ENCODE measurements at places on chromosomes 6 and 20.
A peak's percentile ranks its signal among the peaks of the same experiment; 100 is the strongest.

DNA sequence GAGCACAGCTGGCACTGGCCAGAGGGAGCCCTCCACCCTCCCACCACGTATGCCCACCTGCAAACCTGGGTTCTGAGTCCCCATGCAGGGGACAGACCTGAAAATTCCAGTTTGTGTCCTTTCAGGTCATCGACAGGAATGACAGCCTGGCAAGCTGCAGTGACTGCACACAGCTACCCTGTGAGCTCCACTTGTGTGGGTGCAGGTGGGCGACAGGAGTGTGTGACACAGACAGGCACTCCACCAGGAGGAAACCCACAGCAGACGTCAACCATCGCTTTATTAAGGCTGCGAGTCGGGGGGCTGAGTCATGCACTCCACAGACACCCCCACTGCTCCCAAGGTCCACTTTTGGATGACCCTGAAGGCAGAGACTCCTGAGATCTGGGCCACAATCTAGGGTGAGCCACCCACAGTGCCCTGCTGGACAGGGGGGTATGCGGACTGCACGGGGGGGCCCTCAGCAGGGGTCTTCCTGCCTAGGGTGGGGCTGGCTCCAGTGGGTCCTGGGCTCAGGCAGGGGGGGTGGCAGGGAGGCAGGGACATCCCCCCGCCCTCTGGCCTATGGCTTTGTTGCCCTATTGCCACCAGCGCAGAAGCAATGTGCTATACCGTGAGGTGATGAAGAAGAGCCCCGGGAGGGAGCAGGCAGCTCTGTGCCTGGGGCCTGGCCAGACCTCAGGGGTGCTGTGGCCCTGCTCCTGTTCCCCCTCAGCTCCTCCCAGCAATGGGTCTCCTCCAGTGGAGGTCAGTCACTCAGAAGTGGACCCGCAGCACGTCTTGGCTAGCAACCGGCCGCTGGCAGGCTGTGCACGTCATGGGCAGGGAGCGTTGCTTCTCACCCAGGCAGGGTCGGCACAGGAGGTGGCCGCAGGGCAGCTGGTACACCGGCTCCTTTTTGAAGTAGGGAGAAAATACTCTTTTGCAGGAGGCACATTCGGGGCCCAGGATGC is 25.1 kb upstream of the AVP start:
- DNase-seq = no peak

DNA sequence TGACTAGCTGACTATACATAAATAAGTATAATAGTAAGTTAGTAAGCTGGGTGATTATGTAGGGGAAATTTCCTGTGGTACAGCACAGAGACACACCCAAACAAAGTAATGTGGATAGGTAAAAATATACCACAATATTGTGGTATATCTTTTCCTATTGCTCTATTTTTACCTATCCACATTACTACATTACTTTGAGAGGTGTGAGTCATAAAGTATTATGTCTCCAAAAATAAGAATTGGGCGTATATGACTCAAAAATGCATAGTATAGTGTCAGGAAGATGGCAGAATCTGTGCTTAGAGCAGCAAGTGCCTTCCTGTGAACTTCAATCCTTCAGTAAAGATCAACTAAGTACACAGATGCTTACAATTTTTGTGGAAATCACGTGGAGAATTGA is 2.7 kb upstream of the SIRPG start:
- DNase-seq = no peak

DNA sequence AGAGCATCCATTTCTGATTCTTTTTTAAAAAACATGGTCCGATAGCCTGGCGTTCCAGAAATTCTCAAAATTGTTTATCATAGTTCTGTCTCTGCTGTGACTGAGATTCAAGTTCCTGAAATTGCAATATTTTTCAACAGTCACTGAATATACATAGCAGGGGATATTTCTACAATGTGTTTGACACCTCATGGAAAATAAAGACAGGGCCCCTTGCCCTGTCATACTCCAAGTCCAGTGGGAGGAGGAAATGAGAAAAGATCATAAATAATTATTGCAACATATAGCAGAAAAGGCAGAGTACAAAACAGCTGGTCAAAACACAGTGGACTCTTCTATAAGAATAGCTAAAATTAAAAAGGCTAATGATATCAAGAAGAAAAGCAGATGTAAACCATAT is 234.8 kb upstream of the SPTLC3 start:
- no peak for DNase-seq

DNA sequence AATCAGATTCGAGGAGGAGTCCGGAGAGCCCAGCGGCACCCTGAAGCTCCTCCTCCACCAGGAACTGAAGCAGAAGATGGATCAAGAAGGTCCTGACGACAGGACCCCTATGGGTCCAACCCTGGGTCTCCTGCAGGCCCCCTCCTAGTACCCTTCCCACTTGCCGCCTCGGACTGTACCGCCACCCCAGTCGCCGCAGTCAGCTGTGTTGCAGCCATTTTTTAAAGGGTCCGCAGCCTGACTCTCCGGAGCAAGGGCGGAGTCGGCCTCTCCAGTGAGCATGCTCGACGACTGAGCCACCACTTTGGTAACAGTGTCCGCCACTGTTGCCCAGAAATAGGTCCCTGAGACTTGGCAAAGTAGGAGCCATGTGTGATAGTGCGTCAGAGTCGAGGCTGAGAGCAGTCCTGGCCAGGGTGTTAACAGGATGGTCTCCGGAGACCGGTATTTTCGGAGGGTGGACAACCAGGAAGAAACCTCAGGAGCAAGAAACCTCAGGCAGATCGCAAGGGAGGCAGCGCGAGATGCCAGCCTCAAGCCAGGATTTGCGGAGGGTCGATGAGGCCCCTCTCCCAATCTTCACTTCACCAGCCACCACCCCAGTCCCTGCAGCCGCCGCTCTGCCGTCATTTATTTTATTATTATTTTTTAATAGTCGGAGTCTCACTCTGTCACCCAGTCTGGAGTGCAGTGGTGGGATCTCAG is 294.6 kb upstream of the ZNF337 start:
- no peak for DNase-seq

DNA sequence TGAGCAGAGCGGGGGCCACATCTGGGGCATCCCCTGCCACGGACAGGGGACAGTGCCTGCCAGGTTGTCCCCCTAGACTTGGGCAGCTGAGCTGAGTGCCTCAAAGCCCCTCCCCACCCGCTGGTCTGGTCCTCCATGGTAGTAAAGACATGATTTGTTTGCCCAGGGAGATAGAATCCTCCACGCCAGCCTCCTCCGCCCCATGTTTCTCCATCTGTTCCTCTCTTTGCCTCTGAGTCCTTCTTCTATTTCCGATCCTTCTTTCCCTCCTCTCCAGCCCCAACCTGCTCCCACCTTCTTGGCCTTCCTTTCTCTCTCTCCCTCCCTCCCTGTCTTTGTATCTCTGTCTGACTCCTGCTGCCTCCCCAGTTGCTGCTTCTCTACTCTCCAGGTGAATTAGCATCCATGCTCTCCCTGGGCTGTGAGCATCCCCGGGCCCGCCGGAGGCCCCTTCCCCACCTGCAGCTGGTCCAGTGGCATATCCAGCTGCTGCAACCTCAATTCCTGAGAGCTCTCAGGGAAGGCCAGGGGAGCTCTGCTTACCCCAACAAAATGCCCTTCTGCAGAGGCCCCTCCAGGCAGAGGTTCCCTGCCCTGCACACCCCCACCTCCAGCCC is 45.8 kb downstream of the CPNE5 start:
- no peak for DNase-seq

- no peak for DNase-seq
Observed at GRCh38 chr6:14849185-14849584, 396.7 kb upstream of the JARID2 start.

DNA sequence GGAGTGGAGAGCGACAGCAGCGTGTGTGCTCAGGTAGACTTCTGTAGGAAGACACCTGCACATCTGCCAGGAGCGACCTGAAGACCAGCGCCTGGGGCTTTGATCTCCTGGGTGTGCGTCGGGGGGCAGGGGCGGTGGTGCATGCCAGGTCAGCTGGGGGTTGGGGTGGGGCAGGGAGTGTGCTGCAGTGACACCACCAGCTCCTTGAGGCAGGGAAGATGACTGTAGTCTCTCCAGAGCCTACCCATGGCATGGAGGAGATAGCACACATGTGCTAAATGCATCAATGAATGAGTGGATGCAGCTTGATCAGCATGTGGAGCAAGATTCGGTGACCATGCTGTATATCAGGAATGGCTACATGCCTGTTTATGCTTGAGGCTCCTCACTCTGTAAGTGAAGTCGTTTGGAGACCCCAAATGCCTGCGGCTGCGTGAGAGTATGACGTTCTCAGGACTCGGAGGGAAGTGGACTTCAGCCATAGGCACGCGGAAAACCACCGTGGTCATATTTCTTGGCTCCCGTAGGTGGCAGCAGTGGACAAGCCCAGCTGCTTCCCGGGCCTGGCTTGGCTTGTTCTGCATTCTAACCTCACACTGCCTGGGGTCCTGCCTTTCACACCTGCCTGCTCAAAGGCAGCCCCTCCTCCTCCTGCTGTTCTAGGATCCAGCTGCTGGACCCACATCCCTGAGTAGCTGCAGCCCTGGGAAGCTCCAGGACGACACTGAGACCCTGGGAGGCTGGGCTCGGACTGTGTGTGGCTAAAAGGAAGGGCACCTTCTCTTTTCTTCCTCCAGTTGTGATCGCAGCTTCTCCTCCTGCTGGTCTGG is 39.4 kb upstream of the KCNK16 start:
- peak; percentile 20 for DNase-seq

- DNase-seq = no peak
Observed at GRCh38 chr6:90144396-90144795, 152.2 kb downstream of the BACH2 start.

DNA sequence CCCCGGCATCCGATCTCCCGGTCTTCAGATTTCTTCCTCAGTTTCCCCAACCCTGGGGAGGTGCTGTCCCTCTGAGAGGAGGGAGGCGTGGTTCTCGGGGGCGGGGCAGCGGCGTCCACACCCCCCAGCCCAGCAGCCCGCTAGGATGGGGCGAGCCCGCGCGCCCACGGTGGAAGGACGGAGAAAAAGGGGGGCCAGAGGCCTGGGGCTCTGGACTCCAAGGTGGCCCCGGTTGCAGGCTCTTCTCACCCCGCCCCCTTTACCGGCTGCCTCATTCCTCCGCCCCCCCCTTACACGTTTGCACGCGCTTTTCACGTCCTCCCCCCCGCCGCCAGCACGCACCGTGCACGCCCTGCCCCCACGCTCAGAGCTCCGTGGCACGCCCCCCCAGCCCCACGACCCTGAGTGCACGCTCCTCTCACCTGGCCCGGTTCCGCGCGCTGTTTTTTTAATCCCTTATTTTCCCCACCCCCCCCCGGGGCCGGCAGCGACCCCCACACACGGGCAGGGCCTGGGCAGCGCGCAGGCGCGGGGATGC is 402 bp downstream of the ZBTB12 start:
- peak; percentile 68 for DNase-seq

- no peak for DNase-seq
Observed at GRCh38 chr6:66103354-66103753, 396.3 kb upstream of the EYS start.

GRCh38 chr20:39985271-39985827 is 703.7 kb downstream of the MAFB start:
- DNase-seq = no peak

DNA sequence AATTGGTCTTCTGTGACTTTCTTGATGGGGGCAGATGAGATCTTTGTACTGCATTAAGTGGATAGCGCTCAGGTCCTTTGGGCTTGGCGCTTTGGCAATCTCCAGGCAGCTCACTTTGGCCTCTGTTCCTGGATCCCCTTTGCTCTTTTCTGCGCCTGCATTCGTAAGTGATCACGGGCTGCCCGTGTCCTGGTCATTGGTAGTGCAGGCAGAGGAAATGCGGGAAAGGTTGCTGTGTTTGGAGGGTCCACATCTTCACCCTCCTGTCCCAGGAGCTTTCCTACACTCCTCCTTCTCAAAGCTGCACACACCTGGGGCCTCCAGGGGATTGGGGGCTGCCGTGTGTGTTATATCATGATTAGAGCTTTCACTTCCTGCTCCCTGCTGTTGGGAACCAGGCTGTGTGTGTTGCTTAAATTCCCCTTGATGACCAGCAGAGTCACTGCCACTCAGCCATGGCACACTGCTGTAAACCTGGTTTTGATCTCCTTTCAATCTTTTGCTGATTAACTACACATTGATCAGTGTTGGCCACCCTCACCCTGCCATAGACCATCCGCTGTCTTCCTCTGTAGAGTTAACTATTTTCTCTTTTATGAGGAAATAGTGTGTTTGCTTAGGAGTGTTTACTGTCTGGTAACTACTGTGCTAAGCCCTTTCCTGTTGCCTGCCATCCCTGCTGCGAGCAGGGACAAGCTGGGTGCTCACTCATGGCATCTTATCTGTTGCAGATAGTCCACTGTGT is 13.0 kb upstream of the SNHG17 start:
- DNase-seq = no peak

DNA sequence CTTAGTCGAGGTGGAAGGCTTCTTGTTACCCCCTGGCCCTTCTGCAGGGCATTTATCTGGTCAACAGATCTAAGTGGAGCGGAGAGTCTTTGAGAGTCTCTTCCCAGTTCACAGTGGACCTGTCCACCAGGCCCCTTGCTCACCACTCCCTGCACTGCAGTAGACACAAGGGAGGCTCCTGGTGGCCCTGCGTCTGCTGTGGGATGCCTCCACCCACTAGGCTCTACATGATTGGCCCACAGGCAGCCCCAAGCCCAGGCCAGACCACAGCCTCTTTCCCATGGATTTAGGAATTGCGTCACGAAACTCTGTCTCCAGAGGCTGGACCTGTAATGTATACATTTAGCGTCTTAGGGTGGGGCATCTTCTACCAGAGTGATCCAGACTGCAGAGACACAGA is 28.4 kb downstream of the TBC1D7 start:
- no peak for DNase-seq

DNA sequence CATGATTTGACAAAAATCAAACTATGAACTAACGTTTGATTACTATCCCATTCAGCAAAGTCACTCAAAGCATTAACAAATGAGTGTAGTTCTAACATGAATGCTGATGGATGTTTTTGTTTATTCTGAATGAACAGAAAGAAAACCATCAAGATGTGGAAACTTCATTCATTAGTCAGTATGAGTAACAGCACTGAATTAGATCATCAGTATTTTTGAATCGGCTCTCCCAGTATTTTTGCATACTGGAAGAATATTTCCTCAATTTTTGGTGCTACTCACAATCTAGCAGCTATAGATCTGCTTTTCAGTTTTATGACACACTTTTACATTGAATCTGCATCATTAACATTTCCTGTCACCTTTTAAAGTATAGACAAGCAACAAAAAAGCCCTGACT is 63.8 kb upstream of the CD83 start:
- DNase-seq = no peak

GRCh38 chr6:166512567-166512966 is 73.9 kb downstream of the RAMACL start:
- DNase-seq = peak; percentile 44

DNA sequence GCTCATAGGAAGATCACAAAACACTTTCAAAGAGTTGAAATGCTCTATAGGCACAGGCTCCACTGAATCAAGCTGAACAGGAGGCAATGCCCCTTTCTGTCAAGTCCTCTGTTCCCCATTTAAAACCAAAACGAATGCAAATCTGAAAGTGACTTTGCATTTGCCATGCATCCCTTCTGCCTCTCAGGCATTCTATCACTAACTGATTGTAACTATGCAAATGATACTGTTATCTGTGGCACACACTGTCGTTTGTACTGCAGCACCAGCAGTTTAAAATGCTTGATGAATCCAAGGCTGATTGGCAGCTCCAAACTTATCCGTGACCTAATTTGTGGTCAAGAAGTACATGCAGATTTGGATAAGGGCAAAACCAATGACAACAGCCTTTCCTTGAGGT is 1067.5 kb upstream of the MAP3K7 start:
- no peak for DNase-seq

- DNase-seq = no peak
Observed at GRCh38 chr20:12113468-12114371, 196.0 kb downstream of the BTBD3 start.

All from activated CD4-positive, alpha-beta T cell treated with anti-CD3 and anti-CD28 coated beads, Interleukin-2, amount 50 U/mL, for 4 hours (primary cell).